ENCODE measurements at places on chromosomes 6 and 20. TPM values are rescaled to one million over a fixed set of nuclear protein-coding genes. Genes with fewer than 3 reads are reported as not detected.

The HAO1 gene
- total RNA-seq: not detected

- no peak for DNase-seq
These were observed 183.7 kb downstream of the MBOAT1 start for GRCh38 chr6:20028562-20028961.

The NT5DC1 gene
- 7.3 TPM for total RNA-seq

DNA sequence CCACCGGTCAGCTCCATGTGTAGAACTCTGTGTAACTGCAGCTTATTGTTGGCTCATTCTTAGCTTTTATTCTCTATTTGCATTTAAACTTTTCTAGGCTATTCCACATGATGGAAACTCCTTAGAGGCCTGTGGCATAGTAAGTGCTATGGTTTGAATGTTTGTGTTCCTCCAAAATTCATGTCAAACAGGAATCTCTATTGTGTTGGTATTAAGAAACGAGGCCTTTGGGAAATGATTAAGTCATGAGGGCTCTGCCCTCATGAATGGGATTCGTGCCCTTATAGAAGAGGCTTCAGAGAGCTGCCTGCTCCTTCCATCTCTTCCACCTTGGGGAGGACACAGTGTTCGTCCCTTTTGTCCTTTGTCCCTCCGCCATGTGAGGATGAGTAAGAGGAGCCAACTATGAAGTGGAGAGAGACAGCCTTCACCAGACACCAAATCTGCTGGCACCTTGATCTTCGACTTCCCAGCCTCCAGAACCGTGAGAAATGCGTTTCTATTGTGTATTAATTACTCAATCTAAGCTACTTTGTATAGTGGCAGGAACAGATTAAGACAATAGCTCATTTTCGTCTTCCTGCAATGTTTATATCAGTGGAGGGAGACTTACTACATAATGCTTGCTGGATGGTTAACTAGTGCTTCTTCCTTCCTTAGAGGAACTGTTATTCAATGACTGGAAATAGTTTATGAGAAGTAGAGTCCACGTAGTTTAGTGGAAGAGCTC, 361.1 kb downstream of the FARS2 start:
- DNase-seq: no peak

GRCh38 chr20:50594591-50595432, 84.6 kb downstream of the PTPN1 start:
- DNase-seq: no peak

DNA sequence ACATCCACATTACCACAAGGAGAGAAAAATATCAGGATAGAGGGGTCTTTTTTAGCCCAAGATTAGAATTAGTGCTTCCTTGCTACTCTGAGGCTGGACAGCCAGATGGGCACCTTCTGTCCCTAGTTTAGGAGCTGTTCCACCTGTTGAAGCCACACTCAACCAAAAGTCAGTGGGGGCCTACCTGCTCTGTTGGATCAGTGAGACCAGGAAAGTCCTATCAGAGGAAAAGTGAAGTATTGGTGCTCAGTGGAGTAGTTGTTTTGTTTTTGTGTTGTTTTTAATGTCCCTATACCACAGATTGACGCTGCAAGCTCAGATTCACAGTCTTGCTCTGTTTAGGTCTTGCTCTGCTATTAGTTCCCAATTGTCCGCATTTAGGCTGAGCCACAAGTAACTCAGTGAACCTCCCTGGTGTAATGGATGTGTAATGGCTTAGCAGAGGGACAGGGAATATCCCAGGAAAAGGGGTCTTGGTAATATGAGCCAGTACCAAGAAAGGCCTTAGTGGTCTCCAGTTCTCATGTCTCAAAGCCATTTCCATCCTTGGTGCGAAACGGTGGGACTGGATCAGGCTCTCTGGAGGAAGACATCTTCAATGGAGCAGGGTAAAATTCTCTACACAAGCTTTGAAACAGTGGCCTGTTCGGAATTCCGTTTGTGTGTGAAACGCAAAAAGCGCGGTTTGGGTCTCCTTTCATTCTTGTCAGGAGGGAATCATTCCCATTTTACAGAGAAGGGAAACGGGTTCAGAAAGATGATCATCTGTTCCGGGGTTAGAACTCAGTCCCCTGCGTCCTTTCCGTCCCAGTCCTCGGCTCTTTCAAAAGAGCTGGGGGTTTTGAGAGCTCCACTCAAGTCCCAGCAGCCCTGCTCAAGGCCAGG, 631 bp upstream of the PABPC1L start:
- no peak for DNase-seq

DNA sequence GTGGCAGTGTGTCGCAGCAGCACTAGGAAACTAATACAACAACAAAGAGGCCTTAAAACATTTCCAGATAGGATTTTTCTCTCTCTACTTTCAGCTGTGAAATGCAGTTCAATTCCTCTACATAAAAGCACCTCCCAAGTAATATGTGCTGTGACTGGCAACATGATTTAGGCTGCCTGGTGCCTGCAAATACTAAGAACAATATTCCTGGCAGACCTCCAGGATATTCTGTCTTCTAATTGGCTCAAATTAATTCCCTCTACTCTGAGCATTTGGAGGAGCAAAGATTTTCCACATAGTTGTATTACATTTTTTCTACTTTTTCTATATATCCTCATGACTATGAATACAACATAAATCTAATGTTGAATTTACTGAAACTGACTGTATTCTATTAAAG, 33.2 kb downstream of the SCGN start:
- DNase-seq: no peak

GRCh38 chr6:143097224-143097795, 36.6 kb downstream of the AIG1 start:
- no peak for DNase-seq

GRCh38 chr6:150857062-150857944, 8.2 kb upstream of the MTHFD1L start:
- DNase-seq: peak; percentile 86

DNA sequence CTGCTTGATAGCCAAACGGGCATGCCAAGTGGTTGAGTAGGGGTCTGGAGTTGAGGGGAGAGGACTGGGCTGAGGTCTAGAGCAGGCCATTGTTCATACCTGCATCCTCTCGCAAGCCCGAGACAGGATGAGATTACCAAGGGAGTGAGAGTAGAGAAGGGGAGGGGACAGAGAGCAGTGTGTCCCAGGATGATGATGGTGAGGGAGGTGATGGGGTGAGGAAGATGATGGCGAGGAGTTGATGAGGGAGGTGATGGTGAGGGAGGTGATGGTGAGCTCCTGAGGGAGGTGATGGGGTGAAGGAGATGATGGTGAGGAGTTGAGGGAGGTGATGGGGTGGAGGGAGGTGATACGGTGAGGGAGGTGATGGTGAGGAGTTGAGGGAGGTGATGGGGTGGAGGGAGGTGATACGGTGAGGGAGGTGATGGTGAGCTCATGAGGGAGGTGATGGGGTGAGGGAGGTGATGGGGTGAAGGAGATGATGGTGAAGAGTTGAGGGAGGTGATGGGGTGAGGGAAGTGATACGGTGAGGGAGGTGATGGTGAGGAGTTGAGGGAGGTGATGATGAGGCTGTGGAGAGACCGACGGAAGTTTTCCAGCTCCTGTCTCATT, 6.4 kb downstream of the TMEM181 start:
- DNase-seq: no peak

The TFAP2D gene
- not detected for total RNA-seq

The SLC22A2 gene
- not detected for total RNA-seq

DNA sequence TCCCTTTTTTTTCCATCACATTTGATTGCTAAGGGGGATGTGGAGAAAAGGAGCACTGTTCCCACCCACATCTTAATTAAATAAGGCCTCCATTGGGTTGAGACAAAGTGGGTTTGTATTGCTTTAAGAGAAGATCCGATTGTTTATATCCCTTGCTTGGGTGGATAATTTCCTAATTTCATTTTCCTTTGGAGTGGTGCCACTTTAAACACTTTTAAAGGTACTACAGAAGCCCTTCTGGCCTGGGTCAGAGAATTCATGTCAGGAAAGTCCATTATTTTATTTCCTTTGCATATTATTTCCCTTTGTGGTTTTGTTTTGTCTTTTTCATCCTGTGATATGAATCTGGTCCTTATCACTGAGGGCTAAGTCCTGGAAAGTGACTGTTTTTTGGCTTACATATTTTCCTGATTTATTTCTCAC, 56.9 kb downstream of the PHACTR2 start:
- DNase-seq: no peak

The KCNK16 gene
- not detected for total RNA-seq

The HNF4A gene
- not detected for total RNA-seq

GRCh38 chr6:149268146-149268545, 49.4 kb upstream of the TAB2 start:
- DNase-seq: no peak

- no peak for DNase-seq
These were observed 6.6 kb upstream of the ELOVL2 start for GRCh38 chr6:11050731-11051130.

GRCh38 chr6:4777394-4777935, 1.3 kb downstream of the CDYL start:
- DNase-seq: no peak

GRCh38 chr6:55176958-55177357, 2.6 kb downstream of the HCRTR2 start:
- DNase-seq: no peak

- DNase-seq: peak; percentile 37
These were observed 2.7 kb downstream of the BMP2 start for GRCh38 chr20:6769903-6770785.

Measured in kidney epithelial cell (primary cell).